CD4-positive, alpha-beta T cell treated with Interleukin-6 at 100 ng/mL for 8 hours (primary cell): ENCODE measurements at places on chromosomes 6 and 20.

DNA sequence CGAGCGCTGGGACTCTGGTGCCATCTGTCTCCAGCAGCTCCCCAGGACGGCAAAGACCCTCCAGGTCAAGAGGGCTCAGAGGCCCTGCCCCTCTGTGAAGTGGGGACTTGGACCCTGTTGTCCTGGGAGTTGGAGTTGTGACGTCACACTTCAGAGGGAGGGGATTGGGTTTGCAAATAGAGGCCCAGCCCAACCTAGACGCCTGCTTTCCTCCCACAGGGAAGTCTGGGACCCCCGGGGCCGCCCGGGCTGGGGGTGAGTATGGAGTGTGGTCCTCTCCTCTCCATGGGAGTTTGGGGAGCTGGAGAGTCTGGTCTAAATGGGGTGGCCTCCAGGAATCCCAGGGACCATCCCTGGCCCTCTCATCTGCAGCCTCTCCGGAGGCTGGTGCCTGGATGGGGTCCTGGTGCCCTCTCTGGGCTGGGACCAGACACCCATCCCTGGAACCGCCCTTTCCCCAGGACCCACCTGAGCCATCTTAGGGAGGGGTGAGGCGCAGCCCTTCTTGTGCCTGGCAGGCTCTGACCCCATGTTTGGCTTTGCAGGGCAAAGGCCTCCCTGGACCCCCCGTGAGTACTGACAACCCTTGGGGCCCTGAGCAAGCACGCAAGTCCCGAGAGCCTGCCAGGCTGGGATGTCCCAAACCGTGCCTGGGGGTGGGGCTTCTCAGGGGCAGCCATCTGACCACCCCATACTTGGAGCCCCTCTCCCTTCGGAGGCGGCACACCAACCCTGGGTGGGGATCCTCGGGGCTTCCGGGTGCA lies 4.3 kb downstream of the COL9A3 start:
- DNase-seq = no peak

- DNase-seq = no peak
These were observed 12.0 kb downstream of the ZCCHC3 start for GRCh38 chr20:309306-309840.

GRCh38 chr6:2441601-2442475 lies 196.4 kb upstream of the GMDS start:
- no peak for DNase-seq

GRCh38 chr20:60091861-60092260 lies 133.6 kb downstream of the CDH26 start:
- no peak for DNase-seq

GRCh38 chr6:3210024-3210610 lies 17.3 kb downstream of the TUBB2B start:
- DNase-seq = no peak

DNA sequence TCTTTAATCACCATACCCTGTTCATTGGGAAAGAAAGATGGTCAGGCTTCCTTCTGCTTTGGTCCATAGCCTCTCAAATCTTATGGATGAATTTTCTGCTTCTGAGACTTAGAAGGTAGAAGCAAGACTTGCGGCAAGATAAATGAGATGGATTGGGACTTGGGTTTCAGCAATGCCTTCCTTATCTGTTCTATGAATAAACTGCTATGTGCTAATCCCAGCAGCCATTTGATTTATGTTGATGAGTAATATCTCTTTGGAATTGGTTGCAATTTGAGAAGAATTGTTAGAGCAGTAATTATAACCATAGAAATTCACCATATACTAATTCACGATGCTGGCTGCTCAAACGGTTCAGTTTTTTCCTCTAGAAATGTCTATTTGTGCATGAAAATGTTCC lies 48.3 kb downstream of the TXLNB start:
- no peak for DNase-seq

GRCh38 chr20:56350842-56351241 lies 7.9 kb upstream of the FAM210B start:
- no peak for DNase-seq

DNA sequence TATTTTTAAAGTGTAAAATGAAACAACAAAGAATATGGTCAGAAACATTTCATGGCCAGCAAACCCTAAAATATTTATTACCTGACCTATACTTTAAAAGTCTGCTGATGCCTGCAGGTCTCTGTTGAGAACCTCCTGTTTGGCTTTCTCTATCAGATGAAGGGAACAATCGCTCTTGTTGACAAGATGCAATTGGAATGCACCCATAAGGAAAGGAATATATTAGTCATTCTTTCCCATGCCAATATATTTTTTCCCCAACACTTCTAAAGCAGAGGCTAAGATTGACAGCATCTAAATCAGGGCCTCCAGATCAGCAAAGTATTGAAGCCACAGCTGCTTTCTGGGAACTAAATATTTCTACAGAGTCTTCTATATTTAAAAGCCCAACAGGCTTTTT lies 897.8 kb downstream of the EPHA7 start:
- DNase-seq = no peak

DNA sequence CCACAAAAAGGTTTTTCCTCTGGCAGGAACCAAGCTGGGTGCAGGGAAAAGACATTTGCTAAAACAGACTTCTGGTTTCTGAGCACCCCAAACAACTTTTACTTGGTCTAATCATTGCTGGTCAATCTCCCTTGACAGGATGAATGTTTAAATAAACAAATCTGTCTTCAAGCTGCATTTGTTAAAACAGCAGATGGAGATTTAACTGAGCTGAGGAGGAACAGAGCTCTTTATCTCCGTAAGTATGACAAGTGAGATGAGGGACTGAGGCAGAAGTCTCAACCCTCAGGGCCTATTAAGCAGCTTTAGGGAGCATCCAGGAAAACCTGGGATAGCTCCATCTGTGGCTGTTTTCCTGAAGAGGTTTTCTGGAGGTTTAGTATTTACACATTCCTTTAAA lies 40.6 kb downstream of the NINL start:
- no peak for DNase-seq

DNA sequence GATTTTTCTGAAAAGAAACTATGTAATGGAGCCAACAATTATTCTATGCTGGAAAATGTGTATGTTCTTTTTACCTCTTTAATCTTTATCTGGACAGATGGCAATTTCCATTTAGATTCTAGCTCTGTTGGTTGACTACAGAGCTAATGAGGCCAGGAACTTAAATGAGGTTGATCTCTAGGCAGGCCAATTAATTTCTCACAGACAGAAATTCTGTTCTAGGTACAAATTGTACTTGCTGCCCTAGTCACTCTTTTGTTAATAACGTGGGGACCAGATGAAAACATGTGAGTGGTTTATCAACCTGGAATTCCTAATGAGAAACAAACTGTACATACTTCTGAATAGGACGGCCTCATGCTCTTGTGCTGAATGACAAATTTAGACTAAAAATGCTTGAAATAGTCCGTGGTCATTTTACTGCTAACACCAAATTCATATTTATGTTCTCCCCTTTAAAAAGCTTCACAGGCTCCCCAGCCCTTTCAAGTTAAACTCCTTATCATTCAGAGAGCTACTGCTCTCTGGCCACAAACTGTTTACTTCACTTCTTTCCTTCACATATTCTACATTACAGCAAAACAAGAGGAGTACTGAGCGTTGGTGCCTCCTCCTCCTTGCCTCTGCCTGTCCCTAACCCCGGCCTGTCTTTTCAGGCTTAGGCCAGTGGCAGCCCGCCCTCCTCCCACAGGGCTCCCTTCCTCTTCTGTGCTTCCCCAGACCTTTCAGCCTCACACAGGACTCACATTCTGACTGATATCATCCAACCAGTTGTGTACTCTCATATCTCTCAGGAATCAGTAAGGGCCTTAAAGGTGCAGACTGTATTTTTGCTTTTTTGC lies 41.4 kb downstream of the DTNBP1 start:
- no peak for DNase-seq

GRCh38 chr6:119306396-119306968 lies 43.1 kb downstream of the MAN1A1 start:
- no peak for DNase-seq

DNA sequence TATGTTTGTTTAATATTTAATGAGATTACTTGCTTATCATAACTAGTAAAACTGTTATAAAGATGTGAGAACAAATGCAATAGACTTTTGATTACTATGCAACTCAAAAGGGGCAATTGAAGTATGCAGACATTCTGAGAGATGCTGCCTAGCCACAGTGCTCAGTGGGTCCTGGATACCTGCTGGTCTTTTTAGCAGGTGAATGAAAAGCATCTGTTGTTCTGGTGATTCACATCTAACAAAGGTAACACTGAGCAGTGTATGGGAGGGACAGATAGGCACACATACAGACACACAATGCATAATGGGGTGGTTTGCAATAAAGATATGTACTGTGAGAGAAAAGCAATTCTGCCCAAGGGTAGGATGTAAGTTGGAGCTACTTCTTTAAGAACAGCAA lies 46.9 kb downstream of the OGFRL1 start:
- DNase-seq = no peak

- DNase-seq = no peak
These were observed 46.2 kb downstream of the MAN1A1 start for GRCh38 chr6:119303164-119303887.

- DNase-seq = no peak
These were observed 216.8 kb upstream of the CITED2 start for GRCh38 chr6:139591075-139591865.

DNA sequence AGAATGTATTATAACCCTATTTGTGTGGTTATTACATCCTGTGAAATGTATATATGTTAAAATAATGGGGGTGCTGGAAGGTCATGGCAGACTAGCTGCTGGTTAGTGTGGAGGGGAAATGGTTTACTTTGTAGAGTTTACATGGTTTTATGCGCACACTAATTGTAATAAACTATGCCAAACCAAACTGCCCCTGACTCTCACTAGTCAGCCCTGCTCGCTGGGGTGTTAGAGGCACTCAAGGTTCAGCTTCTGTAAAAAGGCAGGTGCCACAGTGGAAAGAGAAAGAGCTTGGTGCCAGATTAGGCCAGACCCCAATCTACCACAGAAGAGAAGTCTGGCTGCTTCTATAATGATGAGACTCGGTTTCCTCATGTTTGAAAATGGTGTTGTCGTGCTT lies 52.7 kb downstream of the GOPC start:
- DNase-seq = no peak

GRCh38 chr6:52910091-52910490 lies 593 bp upstream of the GSTA3 start:
- DNase-seq = no peak

- no peak for DNase-seq
These were observed 349.8 kb downstream of the CDC5L start for GRCh38 chr6:44737341-44737740.
